Cortex of kidney (tissue), 1 donor: ENCODE measurements at places on chromosomes 12 and 14.

- DNase-seq, result no peak
These were observed 147.1 kb downstream of the PAPOLA start for GRCh38 chr14:96649327-96649601.

DNA sequence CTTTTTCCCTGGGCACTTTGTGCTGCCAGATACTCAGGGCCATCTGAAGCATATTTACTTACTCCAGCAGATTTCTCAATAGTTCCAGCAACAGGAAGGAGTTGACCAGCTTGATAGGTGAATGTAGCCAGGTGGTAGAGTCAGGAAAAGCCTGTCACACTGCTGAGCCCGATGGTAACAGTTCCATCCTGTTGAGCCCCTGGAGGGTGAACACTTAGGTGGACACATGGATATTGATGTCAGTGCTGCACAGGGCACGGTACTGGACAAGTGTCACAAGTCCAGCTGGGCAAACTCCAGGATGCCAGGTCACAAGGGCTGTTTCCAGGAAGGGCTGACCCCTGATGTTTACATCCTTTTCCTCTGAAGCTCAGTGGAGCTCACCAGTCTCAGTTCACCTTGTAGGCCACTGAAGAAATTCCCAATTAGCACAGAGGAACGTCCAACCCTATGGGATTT is 2.3 kb upstream of the SMOC1 start:
- no peak for DNase-seq

GRCh38 chr12:47805417-47805816 is 14.3 kb downstream of the HDAC7 start:
- no peak for DNase-seq

GRCh38 chr12:118536306-118536906 is 160.1 kb downstream of the SUDS3 start:
- no peak for DNase-seq

DNA sequence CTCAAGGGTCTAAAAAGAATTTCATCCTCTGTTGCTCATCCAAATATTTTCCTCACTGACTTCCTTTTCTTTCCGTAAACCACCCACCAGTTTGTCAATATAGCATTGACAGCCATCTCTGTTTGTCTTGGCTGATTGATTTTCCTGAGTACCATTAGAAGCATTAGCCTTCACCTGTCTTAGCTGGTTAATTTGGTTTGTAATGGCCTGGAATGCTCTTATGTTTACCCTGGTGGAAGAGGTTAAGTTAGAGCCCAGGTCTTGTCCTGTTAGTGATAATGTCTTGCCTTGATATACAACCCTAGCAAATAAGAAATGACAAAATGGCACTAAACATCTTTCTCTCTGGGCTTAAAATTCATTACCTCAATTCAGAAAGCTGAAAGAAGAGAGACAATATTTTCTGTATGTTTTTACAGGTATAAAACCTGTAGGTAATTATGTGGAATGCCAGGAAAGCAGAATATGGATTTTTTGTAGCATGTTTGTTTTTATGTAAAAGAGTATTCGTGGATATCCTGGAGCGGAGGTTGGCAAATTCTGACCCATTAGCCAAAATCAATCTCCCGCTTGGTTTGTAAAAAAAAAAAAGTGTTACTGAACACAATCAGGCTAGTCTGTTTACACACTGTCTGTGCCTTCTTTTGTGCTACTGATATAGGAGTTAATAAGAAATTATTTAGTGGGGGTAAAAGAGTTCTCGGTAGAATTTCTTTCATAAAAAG is 224.4 kb upstream of the DAAM1 start:
- DNase-seq, result no peak

DNA sequence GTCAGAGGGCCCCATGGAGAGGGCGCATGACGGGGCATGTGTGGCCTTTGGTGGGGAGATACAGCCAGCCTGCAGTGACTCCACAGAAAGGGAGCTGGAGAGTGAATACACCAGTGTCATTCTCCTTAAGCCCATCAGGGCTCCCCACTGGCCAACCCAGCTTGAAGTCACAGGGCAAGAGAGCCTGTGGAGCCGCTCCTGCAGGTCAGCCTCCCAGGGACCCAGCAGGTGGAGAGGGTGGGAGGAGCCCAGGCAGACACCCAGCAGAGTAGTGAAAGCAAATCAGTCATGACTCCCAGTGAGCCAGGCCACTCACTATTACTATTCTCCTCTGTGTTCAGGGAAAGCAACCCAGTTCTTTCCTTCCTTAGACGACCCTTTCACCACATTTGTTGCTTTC is 110.0 kb upstream of the CPM start:
- no peak for DNase-seq

DNA sequence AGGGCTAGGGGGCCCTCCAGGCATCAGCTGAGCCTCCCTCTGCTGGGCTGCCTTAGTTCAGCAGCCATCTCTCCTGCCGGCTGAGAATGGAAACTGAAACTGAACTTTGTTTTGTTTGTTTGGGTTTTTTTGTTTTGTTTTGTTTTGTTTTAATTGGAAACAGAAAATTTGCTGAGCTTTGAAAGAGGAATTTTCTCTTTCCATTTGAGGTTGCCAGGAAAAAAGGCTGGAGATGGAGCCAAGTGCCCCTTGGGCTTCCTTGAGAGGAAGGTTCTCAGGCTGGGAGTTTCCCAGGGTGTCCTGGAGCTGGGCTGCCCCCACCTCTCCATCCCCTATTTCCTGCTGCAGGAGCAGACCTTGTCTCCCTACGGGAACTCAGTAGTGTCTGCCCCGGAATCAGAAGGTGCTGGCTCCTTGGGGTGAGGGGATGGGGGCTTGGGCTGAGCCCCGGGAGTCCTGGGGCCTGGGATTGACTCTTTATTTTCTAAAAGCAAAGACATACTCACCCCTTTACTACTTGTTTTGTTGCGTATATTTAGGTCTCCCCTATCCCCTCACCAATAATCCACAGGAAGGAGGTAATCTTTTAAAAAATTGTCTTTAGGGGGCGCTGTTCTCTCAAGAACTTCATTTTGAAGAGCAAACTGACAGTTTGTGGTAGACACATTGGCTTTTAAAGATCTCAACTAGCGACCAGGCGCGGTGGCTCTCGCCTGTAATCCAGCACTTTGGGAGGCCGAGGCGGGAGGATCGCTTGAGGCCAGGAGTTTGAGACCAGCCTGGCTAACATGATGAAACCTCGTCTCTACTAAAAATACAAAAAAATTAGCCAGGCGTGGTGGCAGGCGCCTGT is 21.3 kb upstream of the OASL start:
- no peak for DNase-seq

DNA sequence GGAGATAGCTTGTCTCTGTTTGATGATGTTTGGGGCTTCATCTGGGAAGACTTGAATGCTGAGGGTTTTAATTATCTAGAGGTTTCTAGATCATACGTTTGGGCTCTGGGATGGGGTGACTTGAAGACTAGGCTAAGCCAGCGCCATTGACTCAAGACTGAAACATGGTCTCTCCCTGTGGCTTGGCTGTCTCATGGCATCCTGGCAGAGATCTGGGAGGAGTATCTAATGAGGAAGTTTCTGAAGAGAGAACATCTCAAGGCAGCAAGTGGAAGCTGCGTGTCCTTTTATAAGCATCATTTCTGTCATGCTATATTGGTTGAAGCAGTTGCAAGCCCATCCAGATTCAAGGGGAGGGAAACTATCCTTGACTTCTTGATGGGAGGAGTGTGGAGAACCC is 104.8 kb downstream of the UNC79 start:
- no peak for DNase-seq

GRCh38 chr14:39417014-39417413 is 15.2 kb downstream of the FBXO33 start:
- no peak for DNase-seq

DNA sequence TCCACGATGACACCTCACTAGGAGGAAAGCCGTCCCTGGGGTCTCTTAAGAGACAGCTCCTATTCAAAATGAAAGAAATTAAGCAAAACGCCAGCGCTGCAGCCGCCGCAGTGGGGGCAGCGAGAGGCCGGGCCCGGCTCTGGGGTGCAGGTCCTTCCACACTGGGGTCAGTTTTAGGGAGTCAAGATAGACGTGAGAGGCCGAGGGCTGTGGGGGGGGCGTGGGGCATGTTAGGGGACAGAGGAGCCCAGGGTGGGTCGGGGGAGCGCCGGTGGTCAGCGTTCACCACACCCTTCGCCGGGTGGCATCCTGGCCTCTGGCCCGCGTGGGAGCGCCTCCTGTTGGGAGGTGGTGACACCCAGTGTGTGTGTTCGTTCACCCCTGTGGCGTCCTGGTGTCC is 25.7 kb downstream of the KIF26A start:
- DNase-seq, result no peak

GRCh38 chr12:84502180-84502860 is 410.3 kb downstream of the SLC6A15 start:
- no peak for DNase-seq

DNA sequence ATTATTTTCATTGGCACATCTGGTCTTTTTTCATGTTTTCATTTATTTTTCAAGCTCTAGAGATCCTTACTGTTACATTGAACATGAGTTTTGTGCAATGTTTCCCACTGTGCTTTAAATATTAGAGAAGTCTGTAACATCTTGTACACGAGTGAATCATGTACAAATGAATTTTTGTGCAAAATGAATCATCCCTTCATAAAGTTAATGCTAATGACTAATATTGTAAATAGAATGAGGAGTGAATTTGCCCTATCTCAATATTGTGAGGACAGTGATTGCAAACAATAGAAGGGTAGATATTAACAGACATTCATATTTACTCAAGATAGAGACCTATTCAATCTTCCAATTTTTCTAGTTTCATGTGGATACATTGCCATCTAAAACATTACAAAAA is 463.3 kb upstream of the FOXG1 start:
- no peak for DNase-seq

- no peak for DNase-seq
These were observed 1.1 kb upstream of the RFX4 start for GRCh38 chr12:106581543-106582248.

GRCh38 chr12:80264386-80264785 is 165.0 kb downstream of the OTOGL start:
- DNase-seq, result no peak

- DNase-seq, result no peak
These were observed 301.4 kb downstream of the BMP4 start for GRCh38 chr14:53655080-53655785.

DNA sequence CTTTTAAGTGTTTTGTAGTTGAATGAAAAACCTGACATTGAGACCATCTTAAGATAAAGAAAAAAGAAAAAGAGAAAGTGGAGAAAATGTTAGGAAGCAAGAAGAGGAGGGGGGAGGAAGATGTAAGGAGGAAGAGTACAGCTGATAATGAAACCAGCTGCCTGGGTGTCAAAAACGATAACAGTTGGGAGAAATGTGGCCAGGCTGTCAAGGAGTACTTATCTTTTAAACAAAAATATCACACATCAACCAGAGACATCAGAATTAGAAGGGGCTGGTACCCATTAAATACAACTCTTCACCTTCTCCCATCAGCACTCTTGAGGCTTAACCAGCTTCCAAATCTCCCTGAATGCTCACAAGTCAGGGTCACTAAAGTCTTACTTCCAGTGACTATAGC is 4.5 kb downstream of the SLC11A2 start:
- DNase-seq, result no peak

- no peak for DNase-seq
These were observed 492.9 kb upstream of the TBX3 start for GRCh38 chr12:115176741-115177400.

- no peak for DNase-seq
These were observed 49.0 kb downstream of the RFX4 start for GRCh38 chr12:106631797-106632196.

DNA sequence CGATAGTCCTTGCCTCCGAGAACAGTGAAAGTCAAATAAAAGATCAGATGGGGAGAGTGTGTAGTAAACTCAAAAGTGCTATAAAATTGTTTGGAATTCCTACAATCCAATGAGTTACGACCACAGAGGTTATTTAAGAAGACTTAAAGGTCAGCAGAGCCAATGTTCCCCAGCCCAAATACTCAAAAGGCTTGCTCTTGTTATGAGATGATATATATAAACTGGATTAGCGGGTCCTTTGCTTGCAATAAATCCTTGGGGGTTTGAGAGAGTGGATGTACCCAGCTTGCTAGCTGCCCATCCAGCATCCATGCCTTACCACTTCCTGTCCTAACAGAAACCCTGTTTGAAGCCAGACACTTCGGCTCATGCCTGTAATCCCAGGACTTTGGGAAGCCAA is 29.0 kb upstream of the MED13L start:
- no peak for DNase-seq

GRCh38 chr12:121983536-121984210 is 38.0 kb upstream of the BCL7A start:
- no peak for DNase-seq

DNA sequence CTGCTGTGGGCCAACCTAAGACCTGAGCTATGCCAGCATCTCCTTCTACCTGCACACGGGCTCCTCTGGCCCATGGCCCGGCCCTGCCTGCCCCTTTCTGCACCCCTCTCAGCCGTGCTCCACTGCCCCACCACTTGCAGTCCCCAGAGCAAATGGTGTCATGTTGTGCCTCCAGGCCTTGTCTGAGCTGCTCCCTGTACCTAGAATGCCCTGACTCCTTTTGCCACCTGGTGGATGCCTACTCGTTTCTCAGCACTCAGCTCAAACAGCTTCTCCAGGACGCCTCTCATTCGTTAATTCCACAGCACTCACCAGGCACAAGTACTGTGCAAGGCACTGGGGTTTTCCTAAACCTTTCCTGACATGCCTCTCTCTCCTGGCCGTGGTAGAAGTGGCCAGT is 63.2 kb upstream of the PNMA1 start:
- DNase-seq, result no peak

DNA sequence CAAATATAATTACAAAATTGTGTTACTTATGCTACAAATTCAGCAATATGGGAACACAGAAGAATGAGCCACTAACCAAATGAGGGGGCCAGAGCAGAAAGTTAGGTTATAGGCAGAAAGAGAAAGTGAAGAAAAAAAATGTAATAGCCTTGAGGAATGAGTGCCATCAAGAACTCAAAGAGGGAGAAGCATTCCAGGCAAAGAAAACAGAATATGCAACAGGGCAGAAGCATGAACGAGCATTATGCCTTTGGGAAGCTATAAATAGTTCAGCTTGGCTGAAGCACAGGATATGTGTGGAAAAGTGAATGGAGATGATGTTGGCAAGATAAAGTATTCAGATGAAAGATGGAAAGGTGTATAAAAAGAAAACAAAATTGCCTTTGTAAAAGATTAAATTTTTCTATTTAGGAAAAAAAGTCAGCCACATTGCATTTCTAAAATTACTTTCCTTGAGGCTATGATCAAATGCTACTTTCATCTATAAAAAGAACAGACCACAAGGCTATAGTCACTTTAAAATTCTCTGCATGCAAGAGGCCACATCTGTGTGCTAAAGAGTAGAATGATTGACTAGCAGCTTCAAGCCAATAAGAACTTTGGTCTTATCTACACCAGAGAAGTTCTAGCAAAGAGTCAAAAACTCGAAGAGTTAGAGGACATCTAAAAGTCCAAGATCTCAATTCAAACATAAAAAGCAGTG is 193.6 kb upstream of the GARIN6 start:
- DNase-seq, result no peak
